GDM1 (cell line): ENCODE measurements at places on chromosomes 7 and 10.

- no peak for DNase-seq
Measured at GRCh38 chr7:123242467-123243092, 42.8 kb upstream of the SLC13A1 start.

DNA sequence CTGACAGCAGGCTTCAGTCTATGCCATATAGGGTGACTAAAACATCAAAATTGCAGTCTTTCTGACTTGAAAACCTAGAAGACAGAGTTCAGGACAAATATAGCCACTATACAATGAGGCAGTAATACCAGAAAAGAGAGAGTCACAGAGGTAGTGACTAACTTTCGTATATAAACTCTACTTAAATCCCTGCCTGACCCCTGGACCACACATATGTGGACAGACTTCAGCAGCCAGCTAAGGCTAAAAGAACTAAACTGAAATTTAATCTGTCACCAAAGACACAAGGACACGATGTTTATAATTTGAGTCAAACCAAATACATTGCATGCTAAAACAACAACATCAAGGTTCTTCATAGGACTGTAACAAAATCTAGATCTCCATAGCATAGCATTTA lies 64.6 kb upstream of the MACROH2A2 start:
- DNase-seq: no peak

DNA sequence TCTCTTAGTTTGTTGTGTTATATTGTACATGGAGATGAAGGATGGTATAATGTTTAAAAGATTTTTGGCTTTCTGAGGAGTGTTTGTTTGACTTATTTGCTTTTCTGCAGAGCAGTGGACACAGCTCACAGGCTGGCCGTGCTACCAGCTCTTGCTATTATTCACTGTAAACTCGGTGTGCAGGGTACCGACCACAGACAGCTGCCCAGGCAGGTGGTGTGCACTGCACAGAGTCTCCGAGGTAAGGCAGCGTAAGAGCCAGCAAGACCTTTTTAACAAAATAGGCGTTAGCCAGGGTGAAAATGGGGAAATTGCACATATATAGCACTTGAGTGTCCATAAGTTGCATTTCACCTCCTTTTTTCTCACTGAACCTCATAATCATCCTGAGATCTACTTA lies 438.0 kb downstream of the CNTNAP2 start:
- DNase-seq: no peak

GRCh38 chr10:73854310-73854709 lies 20.0 kb downstream of the CAMK2G start:
- DNase-seq: no peak

- no peak for DNase-seq
Measured at GRCh38 chr10:116027355-116027754, 245.7 kb downstream of the GFRA1 start.

DNA sequence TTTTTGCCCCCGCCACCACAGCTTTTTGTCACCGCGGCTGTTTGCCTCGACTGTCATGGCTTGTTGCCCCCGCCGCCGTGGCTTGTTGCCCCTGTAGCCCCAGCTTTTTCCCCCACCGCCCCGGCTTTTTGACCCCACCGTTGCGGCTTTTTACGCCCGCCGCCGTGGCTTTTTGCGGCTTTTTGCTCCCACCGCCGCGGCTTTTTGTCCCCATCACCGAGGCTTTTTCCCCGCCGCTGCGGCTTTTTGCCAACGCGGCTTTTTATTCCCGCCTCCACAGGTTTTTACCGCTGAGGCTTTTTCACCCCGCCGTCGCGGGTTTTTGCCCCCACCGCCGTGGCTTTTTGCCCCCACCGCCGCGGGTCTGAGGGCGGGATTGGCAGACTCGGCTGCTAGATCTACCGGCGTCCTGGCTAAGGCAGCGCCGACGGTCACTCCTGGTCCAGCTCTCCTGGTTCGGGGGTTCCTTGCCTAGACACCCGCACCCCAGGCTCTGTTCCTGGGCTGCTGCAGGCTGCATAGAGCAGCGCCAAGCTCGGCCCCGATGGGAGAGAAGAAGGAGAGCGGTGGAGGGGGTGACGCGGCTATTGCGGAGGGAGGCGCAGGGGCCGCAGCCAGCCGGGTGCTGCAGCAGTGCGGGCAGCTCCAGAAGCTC lies 637.7 kb downstream of the ZNF716 start:
- no peak for DNase-seq

DNA sequence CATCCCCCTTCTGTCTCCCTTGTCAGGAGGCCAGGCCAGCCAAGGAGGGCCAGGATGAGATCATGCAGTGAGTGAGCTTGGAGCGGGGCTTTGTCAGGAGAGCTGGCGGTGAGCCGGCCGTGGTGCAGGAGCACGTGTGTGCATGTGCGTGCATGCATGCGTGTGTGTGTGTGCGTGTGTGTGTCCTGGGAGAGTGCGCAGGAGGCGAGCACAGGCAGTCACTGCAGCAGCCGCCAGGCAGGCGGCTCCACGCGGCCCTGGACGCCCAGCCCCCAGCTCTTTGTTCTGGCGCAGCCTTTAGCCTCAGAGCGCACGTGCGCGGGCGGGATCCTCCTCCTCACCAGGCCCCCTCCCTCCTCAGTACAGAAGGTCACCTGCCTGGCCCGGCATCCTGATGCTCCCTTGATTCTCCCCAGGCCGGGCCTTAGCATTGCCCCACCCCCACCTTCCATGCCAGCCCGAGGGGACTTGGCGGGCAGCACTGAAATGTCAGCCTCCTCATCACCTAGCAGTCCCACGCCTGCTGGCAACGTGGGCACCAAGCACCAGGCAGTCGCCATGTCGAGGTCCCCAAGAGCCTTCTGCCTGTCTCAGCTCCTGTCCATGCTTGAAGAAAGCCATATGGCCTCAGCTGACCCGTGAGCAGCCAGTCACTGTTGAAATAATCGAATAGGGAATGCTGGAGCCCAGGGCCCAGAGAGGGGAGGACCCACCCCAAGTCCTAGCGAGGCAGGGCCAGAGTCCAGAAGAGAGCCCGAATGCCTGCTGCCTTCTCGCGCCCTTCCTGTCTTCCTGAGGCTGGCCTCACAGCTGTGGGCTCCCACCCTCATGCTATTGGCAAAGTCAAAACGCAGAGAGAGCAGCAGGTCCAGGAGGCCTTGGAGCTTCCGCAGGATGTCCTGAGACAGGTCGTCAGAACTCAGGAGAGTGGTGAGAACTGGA lies 125.9 kb upstream of the PPIF start:
- no peak for DNase-seq

- no peak for DNase-seq
Measured at GRCh38 chr10:132095403-132096113, 29.8 kb downstream of the JAKMIP3 start.

GRCh38 chr7:106071356-106071998 lies 40.6 kb downstream of the SYPL1 start:
- peak; percentile 93 for DNase-seq

- DNase-seq: no peak
Measured at GRCh38 chr10:70599791-70600190, 2.8 kb downstream of the PRF1 start.

DNA sequence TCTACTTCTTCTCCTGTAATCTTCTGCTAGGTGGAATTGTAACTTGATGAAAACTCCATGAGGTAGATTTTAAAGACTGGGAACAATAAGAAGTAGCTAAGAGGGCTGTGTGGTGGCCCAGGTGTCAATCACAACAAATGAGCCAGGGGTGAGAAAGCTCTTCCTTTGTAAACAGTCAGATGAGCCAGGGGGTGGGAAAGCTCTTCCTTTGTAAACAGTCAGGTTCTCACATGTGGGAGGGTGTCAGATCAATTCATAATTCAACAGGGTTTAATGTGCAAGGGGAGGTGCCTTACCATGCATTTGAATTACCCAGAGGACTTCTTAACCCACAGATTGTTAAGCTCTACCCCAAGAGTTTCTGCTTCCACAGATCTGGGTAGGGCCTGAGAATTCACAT lies 312.4 kb upstream of the AUTS2 start:
- no peak for DNase-seq

GRCh38 chr10:86367152-86367951 lies 757 bp upstream of the GRID1 start:
- no peak for DNase-seq
